Activated naive CD4-positive, alpha-beta T cell treated with anti-CD3 and anti-CD28 coated beads for 36 hours (primary cell): ENCODE measurements at places on chromosomes 2 and 18. TPM values are rescaled to one million over a fixed set of nuclear protein-coding genes. Genes with fewer than 3 reads are reported as not detected.

DNA sequence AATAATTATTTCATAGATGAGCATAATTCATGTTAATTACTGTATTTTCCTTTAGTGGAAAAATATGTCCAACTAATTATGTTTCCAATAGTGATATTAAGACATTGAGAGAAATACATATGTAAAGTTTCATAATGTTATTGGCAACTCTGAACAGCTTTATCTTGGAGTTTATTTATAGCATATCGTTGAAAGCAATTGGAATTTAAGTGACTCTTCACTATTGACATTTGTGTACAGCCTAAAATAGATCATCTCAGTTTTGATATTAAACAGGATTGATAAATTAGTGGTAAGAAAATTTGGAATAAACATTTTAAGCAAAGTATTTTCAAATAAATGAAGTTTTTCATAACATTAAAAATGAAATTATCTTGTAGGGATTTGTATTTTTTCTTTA lies 79.7 kb downstream of the EML4 start:
- no peak for DNase-seq

DNA sequence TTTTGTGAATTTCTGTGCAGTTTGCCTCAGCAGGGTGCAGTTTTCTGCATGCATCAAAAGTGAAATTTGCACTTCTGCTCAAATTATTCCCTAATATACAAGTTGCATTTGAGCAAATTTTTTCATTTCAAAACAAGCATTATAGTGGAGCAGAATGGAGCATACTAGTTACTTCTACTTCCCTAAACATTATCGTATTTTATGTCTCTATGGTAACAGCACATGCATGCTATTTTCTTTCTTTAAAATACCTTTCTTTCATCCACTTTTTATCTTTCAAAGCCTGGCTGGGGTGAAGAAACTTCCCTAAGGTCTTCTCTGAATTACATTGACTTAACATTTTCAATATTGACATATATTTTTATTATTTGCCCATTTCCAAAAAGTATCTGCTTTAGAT lies 11.2 kb downstream of the RHBDD1 start:
- no peak for DNase-seq

DNA sequence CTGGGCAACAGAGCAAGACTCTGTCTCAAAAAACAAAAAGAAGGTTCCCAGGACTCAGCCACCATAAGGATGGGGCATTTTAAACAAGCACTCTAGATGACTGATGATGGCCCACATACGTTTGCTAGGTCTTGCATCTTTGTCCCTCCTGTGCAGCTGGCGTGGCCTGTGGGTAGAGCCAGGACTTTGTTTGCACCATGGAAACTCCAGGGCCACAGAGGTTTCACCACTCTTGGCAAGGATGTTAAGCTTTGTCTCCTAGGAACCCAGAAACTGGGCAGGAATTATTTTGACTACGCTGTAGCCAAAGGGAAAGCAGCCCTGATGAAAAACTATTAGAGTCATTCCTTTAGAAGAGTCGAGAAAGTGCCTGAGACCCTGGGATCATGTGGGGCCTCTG lies 75.3 kb upstream of the STPG4 start:
- no peak for DNase-seq

GRCh38 chr2:148926981-148927401 lies 52.0 kb downstream of the KIF5C start:
- peak; percentile 35 for DNase-seq

DNA sequence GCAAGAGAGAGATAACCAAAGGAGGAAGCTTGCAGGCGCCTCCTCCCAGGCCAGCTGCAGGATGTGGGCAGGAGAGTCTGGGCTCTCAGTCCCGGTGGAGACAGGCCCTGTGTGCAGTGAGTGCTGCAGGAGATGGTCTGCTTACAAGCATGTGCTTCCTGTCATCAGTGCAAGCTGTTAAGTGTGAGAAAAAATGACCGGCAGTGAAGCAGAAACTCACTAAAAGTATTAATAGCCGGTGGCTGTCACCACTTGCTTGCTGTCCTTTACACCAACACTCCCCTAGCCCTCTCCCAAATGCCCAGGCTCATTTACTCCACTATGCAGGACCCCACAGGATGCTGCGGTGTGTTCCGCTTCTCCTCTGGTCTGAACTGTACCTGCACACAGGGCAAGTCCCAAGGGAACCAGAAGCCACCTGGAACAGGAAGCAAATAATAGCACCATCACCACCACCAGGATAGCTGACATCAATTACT lies 435.6 kb upstream of the HS6ST1 start:
- no peak for DNase-seq

DNA sequence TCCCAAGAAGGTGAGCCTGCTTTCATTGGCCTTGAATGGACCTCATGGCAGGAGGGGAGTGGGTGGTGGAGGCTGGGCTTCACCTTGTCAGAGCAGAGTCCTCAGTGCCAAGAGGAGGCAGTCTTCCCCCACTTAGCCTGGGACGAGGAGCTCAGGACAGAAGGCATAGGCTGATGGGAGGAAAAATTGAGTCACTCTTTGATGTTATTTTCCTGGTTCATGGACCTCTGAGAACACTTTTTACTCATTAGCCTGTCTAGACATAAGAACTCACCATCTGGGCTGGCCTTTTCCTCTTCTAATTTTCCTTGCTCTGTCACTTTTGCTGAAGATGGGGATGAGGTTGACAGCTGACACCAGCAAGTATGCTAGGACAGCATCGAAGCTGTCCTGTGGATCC lies 225.7 kb upstream of the TNP1 start:
- peak; percentile 20 for DNase-seq

DNA sequence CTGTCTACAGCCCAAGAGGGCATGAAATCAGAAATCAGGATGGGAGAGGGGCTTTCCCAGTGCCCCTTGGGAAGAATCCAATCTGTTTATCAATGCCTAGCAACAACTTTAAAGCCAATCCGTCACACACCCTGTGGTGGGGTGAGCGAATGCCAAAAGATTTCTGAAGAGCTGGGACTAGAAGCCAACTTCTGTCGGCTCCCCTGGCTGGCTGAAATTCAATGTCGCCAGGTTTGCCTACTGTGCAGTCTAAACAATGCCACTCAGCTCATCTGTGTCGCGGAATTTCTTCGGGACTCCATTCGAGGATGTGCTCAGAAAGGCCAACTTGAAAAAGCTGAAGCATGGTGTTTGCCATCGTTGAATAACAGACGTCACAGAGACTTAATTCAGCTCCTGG lies 31.5 kb upstream of the NCKAP5 start:
- no peak for DNase-seq

GRCh38 chr2:112540906-112541305 lies 1.4 kb upstream of the POLR1B start:
- DNase-seq: no peak

GRCh38 chr2:112482309-112483041 lies 519 bp downstream of the TTL start:
- DNase-seq: peak; percentile 45

- DNase-seq: no peak
Observed at GRCh38 chr2:12090590-12090989, 344.2 kb downstream of the LPIN1 start.

DNA sequence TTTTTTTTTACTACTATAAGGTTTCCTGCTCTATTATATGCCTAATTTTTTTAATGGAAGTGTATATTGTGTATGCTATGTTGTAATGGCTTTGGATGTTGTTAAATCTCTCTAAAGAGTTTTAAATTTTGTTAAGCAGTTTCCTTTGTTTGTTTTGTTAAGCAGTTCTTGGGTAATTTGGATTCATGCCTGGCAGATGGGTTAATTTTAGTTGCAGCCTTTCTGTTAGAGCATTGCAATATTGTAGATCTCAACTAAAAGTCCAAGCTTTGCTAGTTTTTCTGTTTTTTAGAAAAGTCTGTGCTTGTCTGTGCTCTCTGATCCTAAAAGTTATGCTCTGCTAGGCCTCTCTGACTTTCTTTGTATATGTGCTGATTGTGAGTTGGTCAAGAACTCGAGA lies 1229.0 kb upstream of the NRXN1 start:
- no peak for DNase-seq

Gene GALNT14
- total RNA-seq: 1.1 TPM
